ENCODE measurements at places on chromosomes 5 and 9. TPM values are rescaled to one million over a fixed set of nuclear protein-coding genes. Genes with fewer than 3 reads are reported as not detected.

Gene PTPA
- 104 TPM for total RNA-seq

Gene PAIP1
- 51.0 TPM for total RNA-seq

Gene TAS2R1
- total RNA-seq, result not detected

Gene SPZ1
- total RNA-seq, result not detected

Gene C5orf58
- not detected for total RNA-seq

Gene IL13
- 0.44 TPM for total RNA-seq

Gene CENPK
- total RNA-seq, result 76.6 TPM

Gene AHRR
- 26.6 TPM for total RNA-seq

Gene HRCT1
- not detected for total RNA-seq

Gene EQTN
- total RNA-seq, result not detected

Gene AGXT2
- total RNA-seq, result not detected

Gene ZNF366
- total RNA-seq, result not detected

Gene KIAA1958
- total RNA-seq, result 8.8 TPM

Gene INSL6
- total RNA-seq, result not detected

Gene SLC46A2
- total RNA-seq, result not detected

Gene ANKRD33B
- total RNA-seq, result 9.8 TPM

DNA sequence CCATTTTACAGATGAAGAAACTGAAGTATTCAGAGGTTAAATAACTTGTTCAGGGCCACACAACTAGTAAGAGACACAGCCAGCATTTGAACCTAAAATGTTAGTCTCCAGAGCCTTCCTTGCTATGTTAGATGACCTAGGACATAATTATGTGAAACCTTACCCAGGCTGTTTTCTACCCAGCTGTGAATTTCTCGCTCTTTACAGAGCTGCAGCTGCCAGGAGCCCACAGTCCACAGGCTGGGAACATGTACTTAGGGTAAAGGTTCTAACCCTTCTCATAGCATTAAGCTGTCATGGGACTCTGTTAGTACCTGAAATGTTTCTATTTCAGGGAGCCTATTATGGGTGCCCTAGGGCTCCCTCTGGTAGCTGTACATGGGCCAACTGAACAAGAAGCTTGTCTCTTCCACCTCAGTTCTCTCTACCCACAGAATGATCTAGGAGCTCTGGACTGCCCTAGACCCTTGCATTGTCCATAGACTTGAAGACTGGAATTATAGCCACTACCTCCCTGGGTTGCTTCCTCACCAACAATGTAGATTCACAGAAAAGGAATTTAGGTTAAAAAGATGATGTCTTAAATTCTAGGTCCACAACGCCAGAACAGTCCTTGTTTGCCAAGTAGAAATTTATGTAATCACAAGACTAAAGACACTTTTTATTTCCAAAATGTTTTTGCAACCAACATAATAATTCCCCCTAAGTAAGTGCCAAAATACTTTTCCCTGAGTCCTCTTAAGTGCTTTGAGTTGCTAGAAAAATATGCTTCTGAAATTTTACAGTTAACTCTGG lies 262.9 kb downstream of the PIK3R1 start:
- DNase-seq, result no peak

- DNase-seq, result no peak
Observed at GRCh38 chr5:92470770-92471169, 1087.7 kb upstream of the ARRDC3 start.

DNA sequence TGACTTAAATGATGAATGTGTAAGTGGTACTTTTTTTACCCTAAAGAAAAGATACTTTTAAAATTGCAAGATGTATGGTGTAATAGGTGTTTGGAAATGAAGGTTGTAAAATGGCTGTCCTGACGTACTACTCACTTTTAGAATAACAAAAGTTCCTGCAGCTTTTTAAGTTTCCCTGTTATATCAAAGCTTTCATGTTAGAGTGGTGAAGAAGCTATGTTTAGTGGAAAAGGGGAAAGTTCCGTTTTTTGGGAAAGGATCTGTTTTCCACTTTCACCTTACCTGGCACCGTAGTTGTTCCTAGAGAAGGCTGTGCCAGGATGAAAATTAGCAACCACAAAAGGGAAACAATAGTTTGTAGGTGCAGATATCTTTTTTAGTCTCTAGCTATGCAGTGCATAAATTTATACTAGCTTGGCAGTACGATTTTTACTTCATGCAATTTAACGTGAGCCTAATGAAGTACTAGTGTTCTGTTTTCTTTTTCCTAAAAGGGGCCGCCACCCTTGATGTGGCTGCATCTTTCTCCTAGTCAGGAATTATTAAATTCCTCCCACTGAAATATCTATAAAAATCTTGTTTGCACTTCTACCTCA lies 1.3 kb downstream of the TNPO1 start:
- DNase-seq, result no peak

DNA sequence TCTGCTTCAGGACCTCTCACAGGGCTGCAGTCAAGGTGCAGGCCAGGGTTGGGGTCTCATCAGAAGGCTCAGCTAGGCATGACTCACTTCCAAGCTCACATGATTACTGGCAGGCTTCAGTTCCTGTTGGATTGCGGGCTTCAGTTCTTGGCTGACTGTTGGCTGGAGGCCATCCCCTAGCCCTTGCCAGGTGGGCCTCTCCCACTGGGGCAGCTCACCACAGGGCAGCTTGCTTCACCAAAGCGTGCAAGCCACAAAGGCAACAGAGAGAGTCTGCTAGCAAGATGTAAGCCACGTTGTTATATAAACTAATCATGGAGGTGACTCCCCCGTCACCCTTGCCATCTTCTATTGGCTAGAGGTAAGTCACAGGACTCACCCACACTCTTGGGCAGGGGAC lies 14.4 kb downstream of the CPLX2 start:
- no peak for DNase-seq

- no peak for DNase-seq
Observed at GRCh38 chr9:95504053-95504963, 12.5 kb downstream of the PTCH1 start.

DNA sequence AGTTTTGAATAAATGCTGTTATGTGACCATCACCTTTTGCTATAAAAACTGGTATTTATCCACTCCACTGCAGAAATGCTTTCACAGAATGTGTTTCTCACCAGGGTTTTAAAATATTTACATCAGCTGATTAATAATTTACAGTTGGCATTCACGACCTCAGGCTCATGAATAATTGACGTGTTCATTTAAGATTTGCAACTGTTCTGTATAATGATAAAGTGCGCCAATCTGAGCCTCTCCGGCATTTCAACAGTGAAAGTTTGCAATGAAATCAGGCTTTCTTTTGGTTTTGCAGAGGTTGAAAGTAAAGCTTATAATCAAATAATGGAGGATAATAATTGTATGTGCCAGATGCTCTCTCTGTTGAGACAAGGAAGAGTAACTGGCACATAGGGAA lies 434.9 kb downstream of the ICE1 start:
- no peak for DNase-seq

DNA sequence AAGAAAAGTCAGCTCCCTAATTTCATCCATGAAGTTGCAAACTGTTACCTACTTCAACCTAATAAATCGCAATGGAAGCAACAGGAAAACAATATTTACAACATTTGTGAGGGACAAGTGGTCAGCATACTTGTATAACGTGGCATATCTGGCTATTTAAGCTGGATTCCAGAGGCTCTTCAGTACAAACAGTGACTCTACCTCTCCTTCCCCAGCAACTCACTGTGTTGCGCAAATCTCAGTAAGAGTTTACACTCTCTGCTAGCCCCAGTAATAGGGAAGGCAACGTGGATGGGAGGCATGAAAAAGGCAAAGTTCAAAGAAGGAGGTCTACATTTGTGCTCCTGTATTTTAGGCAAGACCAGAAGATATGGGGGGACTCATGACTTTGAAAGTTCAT lies 18.9 kb upstream of the SEMA5A start:
- no peak for DNase-seq

DNA sequence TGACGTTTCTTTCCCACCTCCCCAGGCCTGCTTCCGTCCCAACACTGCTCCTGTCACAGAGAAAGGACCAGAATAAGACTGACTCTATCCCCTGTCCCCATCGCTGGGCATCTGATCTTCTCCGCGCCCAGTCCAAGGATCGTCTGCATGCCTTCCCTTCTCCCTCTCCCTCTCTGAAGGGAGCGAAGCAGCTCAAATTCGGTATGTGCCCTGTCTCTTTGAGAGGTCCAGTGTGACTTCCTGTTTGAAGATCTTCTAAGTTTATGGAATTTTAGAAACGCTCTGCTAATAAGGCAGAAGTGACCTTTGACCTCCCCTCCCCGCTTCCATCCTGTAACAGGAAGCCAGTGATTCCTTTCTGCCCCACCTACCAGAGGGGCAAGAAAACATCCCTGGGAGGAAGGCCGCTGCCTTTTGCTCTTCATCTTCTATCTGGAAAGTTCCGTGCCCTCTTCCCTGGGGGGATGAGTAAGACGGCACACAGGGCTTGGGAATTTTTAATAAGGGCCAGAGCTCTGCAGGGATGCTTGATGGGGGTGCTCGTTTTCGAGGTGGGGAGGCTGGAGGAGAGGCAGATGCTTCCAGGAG lies 40.7 kb upstream of the RNU6ATAC start:
- no peak for DNase-seq

DNA sequence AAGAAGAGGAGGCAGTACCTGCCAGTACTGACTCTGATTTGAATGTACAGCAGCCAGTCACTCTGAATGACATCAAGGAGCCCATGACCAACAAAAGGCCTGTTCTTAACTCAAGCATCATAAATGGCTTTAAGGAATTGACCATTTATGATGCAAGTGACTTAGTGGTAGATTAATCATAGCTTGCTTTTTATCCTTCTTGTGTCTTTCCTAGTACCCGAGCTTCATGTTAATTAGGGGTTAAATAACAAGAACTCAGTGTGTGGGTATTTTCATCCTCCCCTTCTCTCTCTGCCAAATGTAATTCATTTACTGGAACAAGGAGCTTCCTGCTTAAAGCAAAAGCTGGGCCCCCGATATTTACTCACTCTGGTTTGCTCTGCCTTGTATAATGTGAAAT lies 146.5 kb downstream of the UNC13B start:
- DNase-seq, result no peak

DNA sequence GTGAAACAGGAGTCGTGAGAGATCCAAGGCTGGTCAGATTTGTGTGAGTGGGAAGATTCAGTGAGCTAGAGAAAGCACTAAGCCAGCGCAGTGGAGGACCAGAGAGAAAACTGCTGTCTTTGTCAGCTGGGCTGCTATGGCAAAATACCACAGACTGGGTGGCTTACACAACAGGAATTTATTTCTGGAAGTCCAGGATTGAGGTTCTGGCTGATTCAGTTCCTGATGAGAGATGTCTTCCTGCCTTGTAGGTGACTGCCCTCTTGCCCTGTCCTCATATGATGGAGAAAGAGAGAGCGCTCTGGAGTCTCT lies 24.2 kb upstream of the ANKRD33B start:
- no peak for DNase-seq

- DNase-seq, result no peak
Observed at GRCh38 chr5:14667290-14667689, 2.8 kb downstream of the OTULIN start.

DNA sequence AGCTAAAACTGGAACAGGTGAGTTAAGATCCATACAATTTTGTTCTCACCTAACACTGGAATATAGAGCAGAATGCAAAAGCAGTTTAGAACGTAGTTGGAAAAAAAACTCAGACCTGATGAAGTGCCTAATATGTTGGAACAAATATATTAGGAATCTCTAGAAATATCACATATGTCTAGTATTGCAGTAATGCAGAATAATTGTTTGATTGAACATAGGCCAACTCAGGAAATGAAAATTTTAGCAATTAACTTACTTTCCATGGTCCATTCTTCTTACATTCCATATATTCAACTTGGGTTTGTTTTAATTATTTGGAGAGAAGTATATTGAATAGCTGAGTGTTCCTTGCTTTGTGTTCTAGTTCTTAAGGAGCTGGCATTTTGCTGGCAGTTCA lies 111.8 kb upstream of the ADAMTSL1 start:
- DNase-seq, result no peak

- no peak for DNase-seq
Observed at GRCh38 chr5:95562282-95562681, 7.4 kb downstream of the ARSK start.

- no peak for DNase-seq
Observed at GRCh38 chr9:101585740-101586139, 9.0 kb downstream of the PPP3R2 start.

DNA sequence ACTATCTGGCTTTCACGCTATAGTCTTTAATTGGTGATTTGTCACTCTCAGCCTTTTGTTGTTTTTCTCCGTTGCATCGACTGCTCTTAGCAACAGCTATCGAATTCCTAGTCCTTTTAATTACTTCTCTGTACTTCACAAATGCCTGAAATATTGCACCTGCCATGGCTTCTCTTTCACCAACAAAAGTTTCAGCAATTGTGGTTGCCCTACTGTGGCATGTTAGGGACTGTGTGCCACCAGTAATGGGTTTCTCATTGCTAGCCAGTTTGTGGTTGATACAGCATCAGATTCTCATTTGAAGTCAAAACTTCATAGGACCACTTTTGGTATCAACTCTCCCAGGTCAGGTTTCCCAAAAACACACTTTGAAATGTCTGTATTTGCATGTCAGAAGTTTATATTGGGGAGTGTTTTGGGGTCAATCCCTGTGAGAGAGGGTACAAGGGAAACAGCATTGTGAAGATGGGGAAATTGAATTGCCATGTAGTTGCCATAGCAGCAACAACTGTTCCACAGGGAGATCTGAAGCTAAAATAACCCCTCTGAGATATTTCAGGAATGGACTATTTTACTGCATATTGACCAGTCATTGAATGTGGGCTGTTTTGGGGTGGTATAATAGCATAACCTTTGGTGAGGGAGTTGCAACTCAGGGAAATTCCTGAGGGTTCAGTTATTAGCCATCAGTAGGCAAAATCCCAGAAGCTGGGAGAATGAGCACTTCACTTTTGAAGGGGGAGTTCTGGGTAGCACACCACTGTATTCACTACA lies 99.2 kb downstream of the WDR70 start:
- DNase-seq, result no peak

DNA sequence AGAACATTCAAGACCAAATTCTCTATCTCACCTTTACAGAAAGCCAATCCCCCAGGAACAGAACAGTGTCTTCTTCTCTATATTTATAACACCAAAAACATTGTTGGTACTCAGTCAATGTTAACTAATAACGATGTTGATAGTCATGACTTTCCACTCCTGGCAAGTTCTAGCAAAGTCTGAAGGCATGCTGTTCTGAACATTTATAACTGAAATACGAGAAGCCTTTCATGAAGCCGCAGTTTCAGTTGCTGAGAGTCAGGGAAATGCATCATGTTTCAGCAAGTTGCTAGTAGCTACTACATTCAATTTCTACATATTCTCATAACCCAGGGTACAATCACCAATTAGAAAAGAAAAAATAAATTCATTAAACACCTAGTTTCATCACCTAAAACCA lies 301.4 kb downstream of the PDE4D start:
- no peak for DNase-seq

DNA sequence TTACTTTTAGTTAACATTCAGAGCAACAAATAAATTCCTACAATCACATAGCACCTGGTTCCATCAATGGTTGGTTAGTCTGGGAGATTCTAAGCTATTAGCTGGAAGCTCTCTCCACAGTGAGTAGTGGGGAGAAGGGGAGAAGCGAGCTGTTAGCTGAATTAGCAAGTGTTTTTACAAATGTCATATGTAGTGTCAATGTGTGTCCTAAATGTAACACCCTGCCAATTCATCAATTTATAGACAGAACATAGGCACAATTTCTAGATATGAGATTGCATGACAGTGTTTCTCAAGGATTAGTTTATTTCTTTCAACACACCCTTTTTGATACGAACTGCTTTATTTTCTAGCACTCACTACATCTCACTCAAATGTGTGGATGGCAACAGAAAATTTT lies 349.0 kb downstream of the PDE4D start:
- DNase-seq, result no peak

- peak; percentile 33 for DNase-seq
Observed at GRCh38 chr5:79561525-79561893, 47.6 kb upstream of the HOMER1 start.

GRCh38 chr5:122907276-122907675 lies 61.9 kb downstream of the SNX24 start:
- no peak for DNase-seq

- no peak for DNase-seq
Observed at GRCh38 chr5:38135486-38136039, 122.8 kb upstream of the EGFLAM start.
